ENCODE measurements at places on chromosomes 5 and 9.

DNA sequence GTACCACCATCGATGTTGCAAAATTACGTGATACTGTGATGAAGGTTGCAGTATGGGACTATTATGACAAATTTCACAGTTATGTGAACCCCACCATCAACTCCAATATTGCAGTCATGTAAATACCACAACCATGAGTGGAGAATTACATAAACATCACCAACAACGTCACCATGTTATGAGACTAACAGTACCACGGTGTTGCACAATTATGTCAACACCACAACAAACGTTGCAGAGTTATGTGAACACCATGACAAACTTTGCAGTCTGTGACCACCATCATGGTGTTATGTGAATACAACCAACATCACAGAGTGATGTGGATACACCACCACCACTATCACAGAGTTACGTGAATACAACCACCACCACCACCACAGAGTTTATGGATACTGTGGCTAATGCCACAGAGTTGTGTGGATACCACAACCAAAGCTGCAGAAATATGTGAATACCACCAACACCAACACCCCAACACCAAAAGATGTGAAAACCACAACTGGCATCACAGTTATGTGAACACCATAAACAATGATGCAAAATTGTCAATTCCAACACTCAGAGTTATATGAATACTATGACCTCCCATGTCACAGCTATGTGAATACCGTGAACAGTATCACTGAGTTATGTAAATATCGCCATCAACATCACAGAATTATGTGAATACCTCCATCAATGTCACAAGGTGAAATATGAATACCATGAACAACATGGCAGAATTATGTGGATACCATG lies 62.4 kb downstream of the SHC3 start:
- DNase-seq: no peak

GRCh38 chr9:31916591-31917241 lies 467.7 kb upstream of the ACO1 start:
- no peak for DNase-seq

GRCh38 chr5:35032356-35032755 lies 15.4 kb downstream of the AGXT2 start:
- no peak for DNase-seq

GRCh38 chr9:107528686-107529085 lies 39.1 kb upstream of the KLF4 start:
- DNase-seq: no peak

GRCh38 chr5:59592101-59592500 lies 301.4 kb downstream of the PDE4D start:
- DNase-seq: no peak

GRCh38 chr9:89808076-89808755 lies 203.4 kb downstream of the GADD45G start:
- DNase-seq: no peak

DNA sequence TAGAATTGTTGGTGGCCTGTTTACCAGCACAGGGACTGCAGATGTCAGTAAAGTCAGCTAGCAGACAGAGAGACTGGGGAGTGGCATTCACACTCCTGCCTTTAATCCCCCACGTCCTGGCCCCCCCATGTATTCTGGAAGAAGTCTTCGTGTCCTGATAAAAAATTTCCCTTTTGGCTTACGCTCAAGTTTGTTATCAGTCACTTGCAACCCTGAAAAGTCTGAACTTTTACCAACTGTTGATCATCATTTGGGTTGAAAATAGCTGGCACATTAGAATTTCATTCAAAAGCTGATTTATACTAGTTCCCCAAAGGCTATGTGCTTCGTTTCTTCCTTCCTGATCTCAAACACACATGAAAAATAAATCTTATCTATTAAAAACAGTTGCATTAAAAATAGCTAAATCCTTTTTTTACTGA lies 5.8 kb upstream of the CRHBP start:
- DNase-seq: no peak

DNA sequence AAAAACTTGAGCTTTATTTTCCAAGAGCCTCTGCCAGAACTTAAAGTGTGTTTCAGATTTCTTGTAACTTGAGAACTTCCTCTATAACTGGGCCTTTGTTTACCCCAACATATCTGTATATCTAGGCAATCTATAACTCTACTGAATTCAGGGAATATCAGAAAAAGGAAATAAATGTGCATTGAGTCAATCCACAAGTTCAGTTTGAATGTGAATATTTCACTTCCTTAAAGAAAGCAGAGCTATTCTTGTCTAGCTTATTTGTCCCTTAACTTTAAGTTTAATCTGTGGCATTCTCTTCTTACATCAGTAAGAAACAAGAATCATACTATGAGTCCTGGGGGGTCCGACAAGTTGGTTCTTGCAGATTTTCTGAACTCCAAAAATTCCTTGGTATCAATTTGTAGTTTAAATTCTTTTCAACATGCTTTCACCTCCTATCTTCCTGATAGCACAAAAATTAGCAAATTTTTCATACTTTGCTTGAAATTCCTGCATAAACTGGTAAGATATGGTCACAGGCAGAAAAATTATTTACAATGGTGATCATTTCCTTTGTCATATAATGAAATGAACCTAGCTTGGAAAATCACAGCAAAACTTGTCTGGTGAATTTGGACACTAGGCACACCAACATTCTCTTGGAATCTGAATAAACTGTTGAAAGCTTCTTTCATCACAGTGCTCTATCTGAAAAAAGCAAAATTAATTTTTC lies 19.8 kb upstream of the ITGA1 start:
- DNase-seq: no peak

DNA sequence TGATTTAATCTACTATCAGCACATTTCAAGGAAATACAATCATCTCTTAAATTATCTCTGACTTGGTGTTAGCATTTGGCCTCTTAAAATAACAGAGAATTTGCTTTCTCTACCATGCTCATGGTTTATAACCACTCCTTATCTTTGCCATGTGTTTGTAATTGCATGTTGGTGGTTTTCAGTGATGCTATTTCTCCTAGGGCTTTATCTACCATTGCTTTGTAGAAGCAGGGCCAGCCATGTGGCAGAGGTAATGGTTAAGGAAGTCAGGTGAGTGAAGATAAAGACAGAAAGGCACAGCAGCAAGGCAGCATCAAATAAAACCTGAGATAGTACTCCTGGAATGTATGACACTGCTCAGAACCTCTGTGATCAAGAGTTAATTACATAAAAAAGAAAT lies 206.2 kb downstream of the FER start:
- no peak for DNase-seq

DNA sequence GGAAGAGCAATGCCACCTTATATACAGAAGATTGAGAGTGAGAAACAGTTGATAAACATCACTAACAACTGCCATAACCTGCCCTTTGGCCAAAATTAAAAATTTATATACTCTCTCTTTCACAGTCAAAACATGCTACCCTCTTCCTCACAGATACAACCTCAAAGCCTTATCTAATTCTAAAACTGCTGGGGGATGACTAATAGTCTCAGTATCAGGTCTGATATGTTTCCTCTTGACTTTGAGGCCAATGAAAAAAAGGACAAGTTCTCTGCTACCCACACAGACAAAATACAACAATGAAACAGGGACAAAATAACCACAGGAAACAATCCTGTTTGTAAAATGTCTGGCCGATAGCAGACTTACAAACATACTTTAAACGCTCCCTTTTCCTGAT lies 485.6 kb upstream of the NUDT12 start:
- DNase-seq: no peak

- no peak for DNase-seq
Measured at GRCh38 chr5:132394667-132395259, 25.3 kb downstream of the SLC22A5 start.

DNA sequence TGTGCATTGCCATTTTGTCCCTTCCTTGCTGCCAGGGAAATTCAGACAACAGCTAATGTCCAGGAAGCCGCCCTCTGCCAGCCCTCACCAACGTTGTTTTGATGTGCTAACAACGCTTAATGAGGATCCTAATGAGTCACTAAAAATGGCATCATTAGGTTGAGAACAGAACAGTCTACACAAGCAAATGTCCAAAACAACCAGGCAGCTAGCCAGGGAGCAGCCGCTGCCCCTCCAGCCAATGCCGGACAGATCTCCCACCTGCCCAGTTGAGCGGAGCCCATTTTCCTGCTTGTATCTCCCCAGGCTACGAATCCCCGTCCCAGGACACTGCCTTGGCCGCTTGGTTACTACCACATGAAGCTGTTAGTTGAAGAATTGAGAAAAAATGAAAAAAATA lies 40.4 kb upstream of the UNC5A start:
- DNase-seq: no peak

DNA sequence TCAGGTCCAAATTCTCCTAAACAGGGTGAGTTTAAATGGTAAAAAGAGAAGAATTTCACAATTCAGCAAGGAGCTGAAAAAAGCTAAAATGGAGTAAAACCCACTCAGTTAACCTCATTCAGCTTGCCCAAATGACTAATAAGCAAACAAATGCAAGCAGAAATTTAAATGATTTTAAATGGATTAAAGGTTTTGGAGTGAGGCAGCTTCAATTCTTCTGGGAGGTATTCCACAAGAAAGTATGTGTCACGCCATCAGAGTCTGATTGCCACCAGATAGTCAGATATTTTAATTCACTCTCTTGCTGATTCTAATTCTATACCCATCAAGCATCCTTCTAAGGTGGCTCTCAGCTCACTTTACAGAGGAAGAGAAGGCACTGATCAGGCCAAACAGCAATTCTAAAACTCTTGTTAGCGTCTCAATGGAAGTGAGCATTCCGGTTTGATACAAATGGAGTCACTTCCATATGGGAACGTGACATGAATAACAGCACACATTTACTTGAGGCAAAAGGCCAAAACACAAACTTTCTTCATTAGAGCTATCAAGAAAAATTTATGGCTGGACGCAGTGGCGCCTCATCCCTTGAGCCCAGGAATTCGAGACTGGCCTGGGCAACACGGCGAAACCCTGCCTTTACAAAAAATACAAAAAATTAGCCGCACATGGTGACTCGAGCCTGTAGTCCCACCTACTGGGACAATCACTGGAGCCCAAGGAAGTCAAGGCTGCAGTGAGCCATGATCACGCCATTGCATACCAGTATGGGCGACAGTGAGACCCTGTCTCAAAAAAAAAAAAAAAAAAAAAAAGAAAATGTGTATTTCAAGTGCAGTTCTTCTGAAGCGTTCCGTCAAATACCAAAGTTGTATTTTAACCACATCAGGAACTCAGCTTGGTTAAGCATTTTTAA lies 2.0 kb downstream of the CLK4 start:
- no peak for DNase-seq

DNA sequence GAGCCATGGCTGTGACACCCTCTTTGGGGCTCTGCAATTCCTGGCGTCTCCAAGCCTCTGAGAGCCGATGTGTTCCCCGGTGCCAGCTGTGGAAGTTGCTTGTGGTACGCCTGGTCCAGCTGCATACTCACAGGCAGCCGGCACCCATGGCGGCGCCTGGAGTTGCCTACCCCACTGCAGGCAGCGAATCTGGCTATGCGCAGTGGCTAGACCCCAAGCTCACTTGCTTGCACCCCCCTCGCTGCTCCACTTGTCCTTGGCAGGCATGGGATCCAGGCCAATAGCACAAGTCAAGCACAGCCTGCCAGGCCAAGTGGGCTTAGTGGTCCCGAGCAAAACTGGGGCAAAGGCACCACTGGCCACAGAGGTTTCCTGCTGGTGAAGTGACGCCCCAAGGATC lies 24.7 kb upstream of the GABRA6 start:
- no peak for DNase-seq

- DNase-seq: no peak
Measured at GRCh38 chr5:116847960-116848359, 273.3 kb upstream of the SEMA6A start.

DNA sequence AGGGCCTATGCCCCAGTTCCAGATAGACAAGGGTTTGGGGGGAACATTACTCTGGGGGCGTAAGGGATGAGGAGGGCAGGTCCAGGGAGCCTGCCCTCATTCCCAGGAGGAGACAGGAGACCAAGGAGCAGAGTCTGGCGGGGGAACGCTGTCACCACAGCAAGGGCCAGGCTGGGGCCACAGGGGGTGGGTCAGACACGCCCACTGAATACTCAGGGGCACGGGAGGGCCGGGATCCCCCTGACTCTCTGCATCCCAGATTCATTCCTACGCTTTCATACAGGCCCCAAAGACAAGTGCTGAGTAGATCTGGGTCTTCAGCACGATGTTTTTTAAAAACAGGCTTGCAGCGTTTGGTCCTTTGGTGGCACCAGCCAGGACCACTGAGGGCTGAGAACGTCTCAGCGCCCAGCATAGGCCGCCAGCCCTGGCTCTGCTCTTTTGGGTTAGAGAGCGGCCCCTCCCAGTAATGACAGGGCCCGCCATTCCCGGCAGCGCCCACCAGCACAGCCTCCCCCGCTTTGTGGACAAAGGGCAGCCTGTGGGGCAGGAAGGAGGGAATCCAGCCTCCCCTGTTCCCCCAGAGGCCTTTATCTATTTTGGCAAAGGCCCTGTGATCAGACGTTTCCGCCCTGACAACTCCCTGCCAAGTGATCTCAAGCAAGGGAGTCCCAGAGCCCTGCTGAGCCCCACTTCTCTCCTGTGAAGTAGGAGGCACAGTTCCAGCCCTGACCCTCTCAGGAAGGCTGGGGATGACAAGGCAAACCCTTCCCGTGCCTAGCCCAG lies 24.9 kb downstream of the NEK6 start:
- no peak for DNase-seq

GRCh38 chr5:143284521-143284920 lies 119.0 kb downstream of the NR3C1 start:
- DNase-seq: no peak

DNA sequence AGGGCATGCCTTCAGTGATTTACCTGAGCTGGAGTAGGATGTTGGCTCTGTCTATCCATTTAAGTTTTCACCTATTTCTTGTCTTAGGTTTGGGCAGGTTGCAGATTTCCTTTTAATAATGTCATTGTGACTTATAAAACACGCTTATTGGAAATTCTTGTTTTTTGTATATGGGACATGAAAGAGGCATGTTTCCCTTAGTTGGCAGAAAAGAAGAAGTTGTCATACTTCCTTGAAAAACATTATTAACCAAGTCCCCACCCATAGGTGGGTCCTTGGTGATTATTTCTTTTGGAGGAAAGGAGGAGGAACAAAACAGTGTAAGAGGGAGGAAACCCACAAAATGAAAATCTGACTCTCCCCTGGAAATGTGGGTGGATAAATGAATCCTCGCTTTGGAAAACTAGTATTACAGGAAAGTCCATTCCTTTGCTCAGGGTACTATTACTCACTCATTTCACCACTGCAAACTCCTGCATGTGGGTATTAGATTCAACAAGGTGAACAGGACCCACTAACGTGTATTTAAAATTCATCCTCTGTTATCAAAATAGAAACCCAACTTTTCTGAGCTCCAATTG lies 9.3 kb downstream of the CER1 start:
- no peak for DNase-seq

- DNase-seq: no peak
Measured at GRCh38 chr5:147547730-147548129, 37.9 kb upstream of the DPYSL3 start.

DNA sequence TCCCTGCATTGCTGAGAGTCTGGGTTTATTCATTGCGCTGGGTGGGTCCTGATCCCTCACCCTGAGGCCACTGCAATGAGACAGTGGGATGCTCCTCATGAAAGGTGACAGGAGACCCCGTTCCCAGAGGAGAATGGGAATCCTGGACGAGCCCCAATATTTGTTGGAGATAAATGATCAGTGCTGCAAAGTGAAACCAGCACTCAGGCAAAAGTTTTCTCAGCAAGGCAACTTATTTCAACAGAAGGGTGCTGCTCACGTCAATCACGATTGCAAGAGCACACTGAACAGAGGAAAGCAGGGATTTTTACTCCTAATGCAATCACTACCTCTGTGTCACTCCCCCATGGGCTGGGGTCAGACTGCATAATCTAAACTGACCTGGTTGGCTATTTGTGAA lies 110.2 kb upstream of the MAMDC2 start:
- DNase-seq: no peak

Measured in amniotic stem cell (primary cell).